Stimulated activated CD8-positive, alpha-beta memory T cell treated with anti-CD3 and anti-CD28 coated beads, Interleukin-2, amount 100 ng/mL, for 48 hours (primary cell): ENCODE measurements at places on chromosomes 12 and 14.

- DNase-seq = no peak
These were observed 94.7 kb downstream of the ERGIC2 start for GRCh38 chr12:29286081-29286790.

- DNase-seq = no peak
These were observed 6.0 kb upstream of the SDSL start for GRCh38 chr12:113416091-113416754.

DNA sequence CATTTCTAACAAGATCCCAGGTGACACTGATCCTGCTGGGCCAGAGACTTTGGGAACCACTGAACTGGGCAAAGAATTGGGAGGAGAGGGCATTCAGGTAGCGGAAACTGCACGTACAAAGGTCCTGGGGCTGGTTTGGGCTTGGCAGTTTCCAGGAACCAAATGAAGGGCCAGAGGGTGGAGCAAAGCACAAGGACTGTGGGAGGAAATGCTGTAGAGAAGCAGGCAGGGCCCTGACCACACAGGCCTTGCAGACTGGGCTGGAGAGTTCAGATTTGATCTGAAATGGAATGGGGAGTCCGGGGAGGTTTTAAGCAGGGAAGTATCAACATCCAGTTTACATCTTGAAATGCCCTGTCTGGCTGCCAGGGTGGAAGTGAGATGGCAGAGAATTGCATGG lies 195.1 kb downstream of the PHETA1 start:
- no peak for DNase-seq

DNA sequence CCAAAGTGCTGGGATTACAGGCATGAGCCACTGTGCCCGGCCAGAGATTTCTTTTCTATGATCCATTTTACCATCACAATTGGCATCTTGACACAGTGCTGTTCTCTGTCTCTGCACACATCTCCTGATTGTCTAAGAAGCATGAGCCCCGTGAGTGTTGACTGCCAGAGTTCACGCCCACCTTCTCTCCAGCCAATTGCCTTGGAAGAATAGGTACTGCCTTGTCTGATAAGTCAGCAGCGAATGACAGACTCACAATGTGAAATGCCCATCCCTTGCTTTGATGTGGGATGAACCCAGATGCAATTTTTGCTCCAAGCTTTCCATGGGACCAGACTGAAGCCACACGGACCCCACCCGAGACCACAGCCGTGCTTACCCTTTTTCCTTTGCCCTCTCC lies 19.3 kb downstream of the EIF5 start:
- DNase-seq = no peak

GRCh38 chr12:98513379-98514322 lies 1.7 kb upstream of the TMPO start:
- DNase-seq = no peak

DNA sequence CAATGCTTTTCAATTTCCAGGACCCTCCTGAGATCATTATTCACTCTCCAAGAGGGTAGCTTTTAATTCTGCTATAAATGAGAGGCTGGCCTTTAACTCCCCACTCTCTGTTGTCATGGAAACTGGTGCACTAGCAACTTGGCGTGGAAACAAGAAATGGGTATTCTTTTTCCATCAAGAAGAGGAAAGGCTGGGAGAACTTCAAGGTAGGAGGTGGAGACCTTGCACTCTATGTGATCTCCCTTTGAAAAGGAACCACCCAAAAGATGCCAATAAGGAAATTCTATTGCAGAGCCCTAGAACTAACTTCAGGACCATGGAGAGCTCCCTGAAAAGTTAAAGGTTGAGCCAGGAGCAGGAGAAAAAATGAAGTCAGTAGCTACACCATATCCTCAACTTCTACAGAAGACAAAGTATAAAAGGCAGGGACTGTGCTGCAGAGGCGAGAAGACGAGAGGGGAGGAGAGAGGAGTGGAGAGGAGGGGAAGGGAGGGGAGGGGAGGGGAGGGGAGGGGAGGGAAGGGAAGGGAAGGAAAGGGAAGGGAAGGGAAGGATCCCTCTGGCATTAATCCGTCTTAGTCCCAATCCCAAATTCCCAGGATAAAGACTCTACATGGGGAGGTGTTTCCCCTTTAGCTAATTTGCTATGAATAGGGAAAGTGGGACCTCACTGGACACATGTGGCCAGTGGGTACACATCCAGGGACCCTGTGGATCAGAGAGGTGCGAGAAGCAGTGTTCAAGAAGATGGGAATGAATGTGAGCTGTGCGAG lies 46.7 kb upstream of the FICD start:
- no peak for DNase-seq

DNA sequence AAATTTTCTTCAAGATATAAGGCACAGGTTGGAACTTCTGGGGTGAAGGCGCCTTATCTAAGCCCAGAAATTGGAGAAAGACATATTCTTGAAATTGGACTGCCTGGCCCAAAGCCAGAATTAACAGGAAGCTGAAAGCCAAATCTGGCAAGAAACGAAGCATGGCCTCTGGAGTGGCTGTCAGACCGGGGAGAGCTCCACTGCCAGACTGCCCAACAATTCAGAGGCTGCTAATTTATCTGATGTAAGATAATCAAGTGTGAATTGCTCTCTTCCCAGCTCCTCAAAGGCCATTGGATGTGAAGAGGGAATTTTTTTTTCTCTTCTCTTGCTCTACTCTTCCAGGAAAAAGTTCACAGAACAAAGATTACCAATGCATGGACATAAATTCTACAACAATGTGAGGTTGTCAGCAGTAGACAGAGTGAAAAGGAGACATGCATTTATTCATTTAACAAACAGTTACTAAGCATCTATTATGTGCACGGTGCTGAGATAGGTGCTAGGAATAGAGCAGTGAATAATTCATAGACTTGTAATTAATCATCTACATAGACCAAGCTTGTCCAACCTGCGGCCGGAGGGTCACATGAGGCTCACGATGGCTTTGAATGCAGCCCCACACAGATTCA lies at the start of gene GDF3:
Gene GDF3 (minus strand): TSS at position 210 of the 632 bp plus-strand sequence. CDS start 47 bp downstream, at position 163.
- DNase-seq = no peak

- no peak for DNase-seq
These were observed 7.8 kb upstream of the CACNA2D4 start for GRCh38 chr12:1926251-1926657.

DNA sequence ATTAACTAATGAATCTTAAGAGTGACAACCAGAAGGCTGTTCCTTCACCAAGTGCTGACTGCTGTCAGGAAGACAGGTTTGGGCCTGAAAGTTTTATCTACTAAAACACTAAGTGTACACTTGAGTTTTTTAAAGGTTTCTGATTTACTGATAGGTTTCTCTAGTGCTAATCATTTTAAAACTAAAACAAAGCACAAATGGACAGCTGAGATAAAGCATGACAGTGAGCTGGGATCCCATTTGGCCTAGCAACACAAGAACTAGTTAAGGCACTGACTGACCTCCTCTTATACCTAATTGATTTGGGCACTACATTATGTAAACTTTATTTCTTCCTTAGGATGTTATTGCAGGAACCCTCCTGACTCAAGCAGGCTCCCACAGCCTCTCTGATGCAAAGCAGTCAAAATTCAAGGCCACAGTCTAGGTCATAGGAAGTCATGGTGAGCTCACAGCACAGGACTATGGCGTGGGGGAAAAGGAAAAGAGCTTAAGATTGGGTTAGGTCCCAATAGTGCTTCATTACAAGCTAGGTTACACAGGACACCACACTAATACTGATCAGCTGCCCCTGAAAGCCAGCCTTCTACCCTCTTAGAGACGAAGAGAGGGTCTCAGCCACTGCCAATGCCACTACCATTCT lies 3.5 kb downstream of the STXBP6 start:
- DNase-seq = no peak

DNA sequence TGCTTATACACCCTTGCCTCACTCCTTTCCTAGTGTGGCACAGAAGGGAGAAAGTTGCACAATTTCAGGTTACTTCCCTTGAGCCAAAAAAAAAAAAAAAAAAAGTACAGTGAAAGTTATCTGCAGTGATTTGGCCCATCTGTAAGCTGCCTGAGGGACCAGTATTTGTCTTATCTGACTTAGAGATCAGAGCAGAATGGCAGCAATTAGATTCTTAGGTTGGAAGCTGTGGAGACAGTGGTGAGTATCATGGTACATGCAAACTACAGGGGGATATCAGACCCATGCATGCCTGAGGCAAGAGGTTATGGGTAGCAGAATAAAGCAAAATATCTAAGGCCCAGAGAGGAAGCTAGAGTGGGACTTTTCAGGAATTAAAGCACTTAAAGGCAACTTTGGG lies 1070.7 kb upstream of the NOVA1 start:
- no peak for DNase-seq

DNA sequence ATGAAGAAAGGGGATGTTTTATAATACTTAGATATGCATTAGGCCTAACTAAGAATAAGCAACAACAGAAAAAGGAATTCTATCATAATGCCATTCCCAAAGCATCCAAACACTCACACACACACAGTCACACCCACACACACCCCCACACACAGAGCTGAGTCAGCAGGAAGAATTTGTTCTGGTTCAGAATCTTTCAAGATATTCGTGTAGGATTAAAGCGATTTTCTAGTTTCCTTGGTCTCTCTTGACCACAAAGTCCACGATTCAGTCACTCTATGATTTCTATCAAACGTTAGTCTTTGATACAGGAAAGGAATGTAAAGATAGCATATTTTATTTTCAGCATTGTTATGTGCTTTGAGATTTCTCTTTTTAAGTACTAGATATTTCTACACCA lies 382.6 kb upstream of the DCN start:
- DNase-seq = peak; percentile 5
